Left forelimb (tissue), 1 donor: ENCODE measurements at places on chromosomes 1 and 21.

DNA sequence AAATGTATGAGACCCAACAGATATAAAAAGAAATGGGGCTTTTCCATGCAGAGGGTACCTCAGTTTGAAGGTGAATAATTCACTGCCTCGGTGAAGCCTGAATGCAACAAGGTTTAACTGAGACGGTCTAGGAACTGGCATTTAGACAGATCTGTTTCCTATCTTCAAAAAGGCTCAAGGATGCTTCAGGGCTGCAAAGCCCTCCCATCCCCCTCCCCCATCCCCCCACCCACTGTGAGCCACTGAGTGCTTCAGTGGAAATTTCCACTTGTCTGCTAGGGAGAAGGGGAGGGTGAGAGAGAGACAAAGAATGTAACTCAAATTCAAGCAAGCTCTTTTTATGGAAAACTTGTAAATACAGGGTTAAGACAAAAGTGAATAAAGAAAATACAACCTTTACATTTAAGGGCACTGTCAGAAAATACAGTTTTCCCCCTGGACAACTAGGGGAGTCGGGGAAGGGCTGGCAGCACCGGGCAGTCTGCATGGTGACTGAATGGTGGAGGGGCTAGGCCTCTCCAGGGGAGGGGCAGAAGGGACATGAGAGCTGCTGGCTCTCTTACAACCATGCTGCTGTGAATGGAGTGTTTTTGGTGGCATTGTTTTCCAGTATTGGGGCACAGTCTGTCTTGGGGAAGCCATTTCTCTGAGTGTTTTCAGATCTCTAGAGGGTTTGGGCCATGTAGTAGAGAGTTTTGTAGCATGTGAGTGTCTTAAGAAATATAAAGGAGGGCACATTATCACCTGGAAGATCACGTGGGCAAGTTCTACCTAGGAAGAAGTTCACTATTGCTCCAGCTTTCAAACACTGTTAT, 56.7 kb downstream of the MRPS6 start:
- DNase-seq = no peak

DNA sequence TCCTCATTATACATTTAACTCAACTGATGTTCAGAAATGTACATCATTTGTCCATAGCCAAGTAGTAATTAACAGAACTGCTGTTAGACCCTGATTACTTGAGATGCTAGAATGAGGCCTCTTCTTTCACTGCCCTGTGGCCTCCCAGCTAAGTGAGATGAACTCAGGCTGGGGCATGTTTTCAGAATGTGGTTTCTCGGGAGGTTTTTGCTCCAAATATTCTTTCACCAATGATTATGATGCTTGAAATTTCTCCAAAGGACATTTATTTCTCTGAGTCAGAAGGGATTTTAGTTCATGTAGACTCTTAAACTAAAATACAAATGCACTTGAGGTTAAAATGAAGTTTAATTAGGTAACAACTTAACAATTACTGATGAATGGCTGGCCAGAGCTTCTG, 34.6 kb upstream of the ADAMTS5 start:
- no peak for DNase-seq

- DNase-seq = no peak
Measured at GRCh38 chr1:181595234-181595633, 111.9 kb downstream of the CACNA1E start.

- no peak for DNase-seq
Measured at GRCh38 chr1:159561497-159561896, 25.7 kb upstream of the OR10J5 start.

DNA sequence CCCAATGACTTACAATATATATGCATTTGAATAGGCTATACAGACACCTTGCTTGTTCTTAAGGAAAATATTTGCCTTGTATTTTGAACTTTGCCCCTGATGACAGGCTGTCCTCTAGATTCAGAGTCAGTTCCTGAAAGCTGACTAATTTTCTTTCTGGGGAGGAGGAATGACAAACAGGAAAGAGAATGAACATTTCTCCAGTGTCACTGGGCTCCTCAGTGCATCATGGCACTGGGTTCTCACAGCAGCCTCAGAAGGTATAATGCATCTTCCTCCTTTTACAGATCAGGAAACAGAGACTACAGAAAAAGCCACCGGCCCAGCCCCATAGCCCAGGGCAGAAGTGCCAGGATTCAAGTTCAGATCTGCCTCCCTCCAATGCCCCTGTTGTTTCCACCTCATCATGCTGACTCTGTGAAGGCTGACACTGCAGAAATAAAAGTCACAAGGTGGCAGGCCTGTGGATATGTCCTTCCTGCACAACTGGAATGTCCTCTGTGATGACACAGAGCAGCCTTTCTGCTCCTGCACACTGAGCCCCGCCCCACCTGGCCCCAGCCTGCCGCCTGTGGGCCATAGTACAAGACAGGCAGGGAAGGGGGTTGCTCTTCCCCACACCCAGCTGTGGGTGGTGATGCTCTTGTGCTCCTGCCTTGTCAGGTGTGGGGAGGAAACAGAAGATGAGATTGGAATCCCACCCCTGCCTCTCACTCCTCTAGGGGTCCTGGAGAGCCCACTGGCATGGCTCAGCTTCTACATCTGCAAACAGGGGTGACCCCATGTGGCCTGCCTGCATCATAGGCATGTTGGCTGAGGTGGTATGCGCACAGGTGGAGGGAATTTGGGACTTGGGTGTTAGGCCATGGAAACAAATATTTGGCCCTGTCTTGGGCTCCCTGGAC, 6.4 kb downstream of the TTC22 start:
- DNase-seq = no peak

DNA sequence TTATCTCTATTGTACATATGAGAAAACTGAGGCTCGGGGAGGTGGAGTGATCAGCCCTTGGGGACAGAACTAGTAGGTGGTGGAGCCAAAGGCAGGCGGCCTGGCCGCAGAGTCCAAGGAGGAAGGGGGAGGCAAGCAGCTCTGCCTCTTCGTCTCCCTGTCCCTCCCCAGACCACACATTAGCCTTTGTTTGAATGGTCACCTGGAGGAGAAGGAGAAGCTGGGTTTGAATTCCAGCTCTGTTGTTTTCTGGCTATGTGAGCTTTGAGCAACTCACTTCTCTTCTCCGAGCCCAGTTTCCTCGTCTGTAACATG, 21.4 kb upstream of the LAPTM5 start:
- no peak for DNase-seq

GRCh38 chr1:206633708-206634121, 1.6 kb upstream of the DYRK3 start:
- DNase-seq = no peak

DNA sequence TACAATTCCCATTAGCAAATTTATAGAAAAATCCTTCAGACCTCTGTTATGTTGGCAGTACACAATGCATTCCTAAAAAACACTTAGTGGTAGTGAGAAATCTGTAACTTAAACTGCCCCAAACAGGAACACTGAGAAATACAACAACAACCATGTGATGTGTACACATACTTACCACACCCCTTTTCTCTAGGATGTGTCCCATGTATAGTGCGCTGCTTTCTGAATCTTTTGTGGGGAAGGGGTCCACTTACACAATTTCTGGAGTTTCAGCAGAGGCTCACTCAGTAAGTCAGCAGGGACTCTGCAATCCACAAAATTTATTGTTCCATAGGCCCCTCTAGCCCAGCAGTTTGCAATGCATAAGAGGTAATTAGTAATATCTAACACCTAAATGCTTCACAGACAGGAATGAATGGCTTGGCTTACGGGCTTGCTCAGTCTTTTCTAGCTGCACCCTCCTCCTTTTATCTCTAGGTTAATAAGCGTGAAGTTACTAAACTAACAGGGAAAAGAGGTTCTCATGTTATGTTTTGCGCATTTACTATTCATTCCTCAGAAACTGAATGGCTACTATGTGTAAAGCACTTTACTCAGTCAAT, 115.2 kb downstream of the TGFBR3 start:
- no peak for DNase-seq

GRCh38 chr1:236495467-236496112, 28.2 kb upstream of the LGALS8 start:
- DNase-seq = no peak

DNA sequence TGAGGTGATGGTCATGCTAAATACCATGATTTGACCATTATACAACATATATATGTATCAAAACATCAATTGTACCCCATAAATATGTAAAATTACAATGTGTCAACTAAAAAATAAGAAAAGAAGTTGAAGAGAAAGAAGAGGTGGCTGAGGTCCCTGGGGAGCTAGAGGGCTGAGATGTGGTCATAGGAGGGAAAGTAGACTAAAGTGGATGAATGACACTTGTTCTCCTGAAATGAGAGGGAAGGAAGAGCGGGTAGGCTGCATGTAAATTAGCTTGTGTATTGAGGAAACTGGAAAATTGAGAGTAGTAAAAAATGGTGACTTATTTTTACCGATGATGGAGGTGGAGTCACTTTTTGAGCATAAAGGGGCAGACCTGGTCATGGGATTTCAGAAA, 117.0 kb downstream of the ST6GALNAC3 start:
- DNase-seq = no peak

DNA sequence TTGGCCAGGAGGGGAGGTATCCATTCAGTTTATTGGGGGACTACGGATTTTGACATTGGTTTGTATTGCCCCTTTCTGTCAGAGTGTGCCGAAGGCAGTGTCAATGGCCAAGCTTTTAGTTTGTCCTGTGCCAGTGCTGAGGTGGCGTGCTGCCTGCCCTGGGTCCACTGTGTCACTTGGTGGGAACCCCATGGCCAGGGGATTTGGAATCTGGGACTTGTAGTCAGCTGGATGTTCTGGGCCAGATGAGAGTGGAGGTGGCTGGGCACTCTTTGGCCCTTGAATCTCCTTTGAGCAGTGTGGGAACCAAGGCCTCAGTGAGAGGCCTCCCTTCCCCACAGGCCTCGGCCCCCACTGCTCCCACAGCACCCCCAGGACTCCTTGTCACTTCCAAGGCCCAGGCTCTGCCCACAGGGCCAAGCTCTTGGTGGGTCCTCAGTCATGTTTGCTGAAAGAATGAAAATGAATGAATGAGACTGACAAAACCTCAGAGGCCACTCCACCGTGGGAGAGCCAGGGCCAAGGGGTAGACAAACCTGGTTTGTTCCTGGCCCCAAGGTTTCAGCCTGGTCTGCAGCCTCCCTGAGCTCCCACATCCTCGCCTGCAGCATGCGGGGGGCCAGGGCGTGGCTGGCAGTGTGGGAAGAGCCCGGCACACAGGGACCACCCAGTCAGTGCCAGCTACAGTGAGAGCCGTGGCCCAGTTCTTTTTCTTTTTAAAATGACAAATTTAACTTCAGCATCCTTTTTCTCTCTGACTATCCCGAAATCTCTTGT, 412.2 kb downstream of the MATN1 start:
- peak; percentile 41 for DNase-seq
